ENCODE measurements at places on chromosomes 6 and 20.

DNA sequence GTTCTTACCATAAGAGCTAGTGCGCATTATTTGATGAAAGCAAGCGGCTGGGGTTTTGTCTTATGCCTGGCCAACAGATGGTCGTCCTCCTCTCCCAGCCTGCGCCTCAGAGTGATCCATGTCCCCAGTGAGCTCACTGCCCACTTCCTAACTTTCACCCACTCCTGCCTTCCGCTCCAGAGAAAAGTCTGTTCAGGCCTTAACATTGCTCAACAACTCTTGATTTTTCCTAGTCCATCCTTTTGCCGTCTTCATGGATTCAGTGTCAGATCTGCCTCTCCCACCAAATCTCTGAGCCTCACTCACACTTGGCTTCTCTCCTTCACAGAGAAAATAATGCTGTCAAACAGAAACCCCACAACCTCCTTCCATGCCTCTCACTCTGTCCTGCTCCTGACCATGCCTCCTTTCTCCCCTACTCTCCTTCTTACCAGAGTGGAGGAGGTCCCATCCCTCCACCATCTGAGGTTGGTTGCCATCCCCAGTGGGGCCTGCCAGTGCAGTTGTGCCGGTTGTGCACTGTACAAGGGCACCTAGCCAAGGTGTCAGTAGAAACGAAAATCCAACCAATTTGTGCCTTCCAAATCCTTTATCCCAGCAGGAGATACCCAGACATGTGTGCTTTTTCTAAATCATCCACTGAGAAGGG lies 58.9 kb upstream of the SRSF6 start:
- DNase-seq = peak; percentile 78

DNA sequence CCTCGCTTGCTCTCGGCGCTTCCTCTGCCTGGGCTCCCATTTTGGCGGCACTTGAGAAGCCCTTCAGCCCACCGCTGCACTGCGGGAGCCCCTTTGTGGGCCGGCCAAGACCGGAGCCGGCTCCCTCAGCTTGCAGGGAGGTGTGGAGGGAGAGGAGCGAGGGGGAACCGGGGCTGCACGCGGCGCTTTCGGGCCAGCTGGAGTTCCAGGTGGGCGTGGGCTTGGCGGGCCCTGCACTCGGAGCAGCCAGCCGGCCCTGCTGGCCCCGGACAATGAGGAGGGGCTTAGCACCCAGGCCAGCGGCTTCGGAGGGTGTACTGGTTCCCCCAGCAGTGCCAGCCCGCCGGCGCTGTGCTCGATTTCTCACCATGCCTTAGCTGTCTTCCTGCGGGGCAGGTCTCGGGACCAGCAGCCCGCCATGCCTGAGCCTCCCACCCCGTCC lies 10.2 kb upstream of the SRPK1 start:
- no peak for DNase-seq

GRCh38 chr6:52547647-52548352 lies 29.1 kb downstream of the TRAM2 start:
- DNase-seq = no peak

GRCh38 chr20:46928580-46929132 lies 34.0 kb downstream of the EYA2 start:
- no peak for DNase-seq

- no peak for DNase-seq
Measured at GRCh38 chr6:91029211-91029610, 442.3 kb upstream of the MAP3K7 start.

- DNase-seq = no peak
Measured at GRCh38 chr6:111738156-111738555, 132.5 kb upstream of the TRAF3IP2 start.

DNA sequence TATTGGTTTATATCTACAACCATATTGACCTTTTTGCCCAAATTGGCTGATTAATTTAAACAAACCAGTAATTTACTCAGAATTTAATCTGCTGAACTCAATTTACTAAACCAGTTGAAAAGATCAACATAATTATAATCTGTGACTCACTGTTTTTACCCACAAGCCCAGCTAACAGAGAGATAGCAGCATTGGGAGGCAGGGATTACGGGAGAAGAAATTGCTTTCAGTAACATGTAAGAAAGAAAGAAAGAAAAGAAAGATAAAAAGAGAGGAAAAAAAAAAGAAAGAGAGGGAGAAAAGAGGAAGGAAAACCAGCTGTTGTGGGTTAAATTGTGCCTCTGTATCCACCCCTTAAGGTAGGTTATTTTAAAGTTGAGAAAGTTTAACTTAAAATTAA lies 13.3 kb upstream of the RHAG start:
- no peak for DNase-seq

DNA sequence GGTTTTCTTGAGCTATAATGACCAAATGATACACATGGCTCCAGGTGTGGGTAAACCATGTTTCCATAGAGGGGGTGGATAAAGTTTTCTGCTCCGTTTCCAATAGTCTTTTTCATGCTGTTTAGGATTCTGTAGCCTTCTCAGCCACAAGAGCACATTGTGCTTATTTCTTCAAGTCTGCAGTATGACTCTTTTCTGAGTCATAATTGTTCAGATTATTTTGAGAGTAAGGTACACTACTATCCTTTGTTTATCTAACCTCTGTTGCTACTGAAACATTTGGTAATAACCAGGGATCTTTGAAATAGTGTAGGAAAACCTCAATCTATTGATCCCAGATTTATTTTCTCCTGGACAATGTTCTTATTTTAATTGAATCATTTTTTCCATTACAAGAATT lies 247.9 kb upstream of the BMP2 start:
- DNase-seq = no peak

- no peak for DNase-seq
Measured at GRCh38 chr6:63649269-63649668, 13.7 kb downstream of the PHF3 start.

Data from esophagus muscularis mucosa (tissue), 4 donors.